ENCODE measurements at places on chromosomes 5 and 9. TPM values are rescaled to one million over a fixed set of nuclear protein-coding genes. Genes with fewer than 3 reads are reported as not detected.

DNA sequence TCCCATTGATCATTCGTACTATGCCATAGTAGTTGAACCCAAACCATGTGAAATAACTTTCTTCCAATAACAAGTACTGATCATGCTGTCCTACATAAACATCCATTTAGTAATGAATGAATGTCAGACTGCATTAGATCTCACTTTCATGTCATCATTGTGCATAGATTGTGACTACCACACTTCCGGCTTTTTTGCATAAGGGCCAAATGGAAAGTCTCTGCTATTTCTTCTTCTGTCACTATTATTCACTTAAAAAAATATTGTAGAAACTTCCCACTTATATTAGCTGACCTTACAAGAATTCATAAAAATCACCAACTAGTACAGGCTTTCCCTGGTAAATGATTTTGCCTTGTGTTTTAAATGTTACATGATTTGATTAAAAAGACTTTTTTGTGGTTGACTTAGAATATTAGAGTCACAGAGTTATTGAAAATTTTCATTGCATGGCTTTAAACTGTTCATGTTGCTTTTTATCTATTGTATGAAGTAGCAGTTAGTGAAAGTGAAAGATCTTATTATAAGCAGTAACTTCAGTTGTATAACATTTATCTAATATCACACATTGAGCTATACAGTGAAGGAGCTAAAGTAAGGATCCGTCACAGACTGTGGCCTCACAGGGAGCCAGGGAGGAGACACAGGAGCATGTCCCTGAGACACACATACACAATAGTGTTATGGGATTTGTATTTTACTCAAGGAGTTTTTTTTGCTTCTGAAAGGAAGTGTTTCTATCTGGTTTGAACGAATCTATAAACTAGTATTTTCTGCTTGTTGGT lies 33.9 kb downstream of the LMNB1 start:
- no peak for DNase-seq

DNA sequence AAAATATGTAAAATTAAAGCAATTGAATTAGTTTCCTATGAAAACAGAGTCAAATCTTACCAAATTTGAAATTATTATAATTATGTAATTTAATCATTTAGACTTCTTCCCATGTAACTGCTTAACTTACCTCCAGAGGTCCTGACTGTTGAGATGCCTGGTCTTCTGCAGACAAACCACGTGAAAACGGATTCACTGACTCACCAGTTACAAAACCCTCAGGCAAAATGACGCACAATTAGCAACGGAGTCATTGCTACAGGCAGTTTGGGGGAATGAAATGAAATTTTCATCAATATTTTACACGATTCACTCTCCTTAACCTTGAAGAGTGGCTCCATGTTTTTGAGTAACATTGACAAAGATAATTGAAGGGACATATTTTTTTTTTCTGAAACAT lies 460.8 kb downstream of the MTRR start:
- DNase-seq, result no peak

DNA sequence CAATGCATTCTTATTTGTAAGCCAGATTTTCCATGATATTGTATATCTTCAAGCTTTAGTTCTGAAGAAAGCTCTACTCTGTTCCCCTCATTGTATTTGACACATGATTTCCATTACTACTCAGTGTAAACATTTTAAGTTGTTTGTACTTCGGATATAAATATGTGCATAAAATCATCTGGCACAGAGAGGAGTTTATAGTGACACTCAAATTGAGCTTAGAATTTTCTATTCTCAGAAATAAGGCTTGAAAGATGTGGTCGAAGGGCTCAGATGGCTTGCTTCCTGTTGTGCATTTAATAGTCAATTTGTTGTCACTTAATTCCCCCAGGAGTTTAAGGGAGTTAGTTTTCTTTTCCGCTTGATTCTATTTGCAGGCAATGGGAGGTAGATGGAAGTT lies 88.8 kb downstream of the PPIC start:
- no peak for DNase-seq

PCDHA1 gene
- total RNA-seq, result not detected

SV2C gene
- total RNA-seq, result 0.16 TPM

PKN3 gene
- 5.4 TPM for total RNA-seq

PCDH1 gene
- total RNA-seq, result 83.3 TPM
